Glomerular endothelial cell (primary cell): ENCODE measurements at places on chromosomes 1 and 21. TPM values are rescaled to one million over a fixed set of nuclear protein-coding genes. Genes with fewer than 3 reads are reported as not detected.

BMP8B gene
- total RNA-seq, result 0.05 TPM in 1 of 2 replicates, not detected in the other

ERI3 gene
- total RNA-seq, result 48.7 and 50.6 TPM in 2 replicates

OR2G6 gene
- total RNA-seq, result not detected in 2 replicates

PADI2 gene
- 0.18 and 1.3 TPM in 2 replicates for total RNA-seq

SPRR1A gene
- total RNA-seq, result not detected in 2 replicates

AHCYL1 gene
- 35.0 and 51.6 TPM in 2 replicates for total RNA-seq

PER3 gene
- 2.1 and 4.8 TPM in 2 replicates for total RNA-seq

GPR161 gene
- 19.9 and 24.2 TPM in 2 replicates for total RNA-seq

CASQ1 gene
- total RNA-seq, result not detected in 2 replicates

OR2L5 gene
- not detected in 2 replicates for total RNA-seq

RIMKLA gene
- 0.10 TPM in 1 of 2 replicates, not detected in the other for total RNA-seq

BGLAP gene
- not detected in 2 replicates for total RNA-seq

FAM167B gene
- 101 and 121 TPM in 2 replicates for total RNA-seq

RPL22 gene
- 133 and 186 TPM in 2 replicates for total RNA-seq

RCAN3 gene
- 3.7 and 7.4 TPM in 2 replicates for total RNA-seq

RPTN gene
- total RNA-seq, result not detected in 2 replicates

ZNF593 gene
- 26.5 and 27.2 TPM in 2 replicates for total RNA-seq

TLR5 gene
- total RNA-seq, result 0.19 and 0.53 TPM in 2 replicates
